ENCODE measurements at places on chromosomes 2 and 18.

DNA sequence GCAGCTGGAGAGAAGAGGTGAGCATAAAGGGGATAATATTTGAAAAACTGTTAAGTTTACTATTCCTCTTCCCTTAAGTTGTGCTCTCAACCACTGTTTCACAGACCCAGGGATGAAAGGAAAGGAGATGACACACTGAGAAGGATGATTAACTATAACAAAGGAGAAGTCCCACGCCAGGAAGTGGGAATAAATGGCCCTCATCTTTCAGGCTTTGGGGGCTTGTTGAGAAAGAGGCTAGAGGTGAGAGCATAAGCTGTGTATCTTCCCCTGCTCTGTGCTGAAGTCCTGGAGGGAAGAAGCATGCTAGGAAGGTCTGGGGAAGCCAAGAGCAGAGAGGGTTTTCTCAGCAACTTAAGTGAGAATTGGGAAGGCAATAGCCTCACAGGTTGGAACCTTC is 399.1 kb upstream of the ATP5MC3 start:
- no peak for DNase-seq

DNA sequence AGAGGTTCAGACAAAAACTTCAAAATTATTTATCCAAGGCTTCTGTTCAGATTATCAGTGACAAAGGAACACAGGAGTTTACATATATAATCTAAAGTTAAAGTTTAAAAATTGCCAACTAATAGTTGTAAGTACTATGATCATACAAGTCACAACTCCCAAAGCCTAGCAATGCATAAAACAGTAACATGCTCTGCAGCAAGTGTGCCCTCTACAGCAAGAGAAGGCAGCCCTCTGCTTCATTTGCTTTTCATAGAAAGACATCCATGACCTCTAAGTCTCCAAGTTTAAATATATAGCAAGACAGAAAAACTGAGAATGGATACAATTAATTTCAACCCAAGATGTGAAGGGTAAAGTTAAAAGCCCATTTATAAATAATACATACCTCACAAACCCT is 13.3 kb downstream of the RAB1A start:
- no peak for DNase-seq

- DNase-seq = no peak
Measured at GRCh38 chr2:30172627-30173026, 25.8 kb downstream of the YPEL5 start.

GRCh38 chr2:77179297-77179696 is 342.9 kb downstream of the LRRTM4 start:
- DNase-seq = no peak

- no peak for DNase-seq
Measured at GRCh38 chr18:31711365-31712172, 27.2 kb upstream of the B4GALT6 start.

DNA sequence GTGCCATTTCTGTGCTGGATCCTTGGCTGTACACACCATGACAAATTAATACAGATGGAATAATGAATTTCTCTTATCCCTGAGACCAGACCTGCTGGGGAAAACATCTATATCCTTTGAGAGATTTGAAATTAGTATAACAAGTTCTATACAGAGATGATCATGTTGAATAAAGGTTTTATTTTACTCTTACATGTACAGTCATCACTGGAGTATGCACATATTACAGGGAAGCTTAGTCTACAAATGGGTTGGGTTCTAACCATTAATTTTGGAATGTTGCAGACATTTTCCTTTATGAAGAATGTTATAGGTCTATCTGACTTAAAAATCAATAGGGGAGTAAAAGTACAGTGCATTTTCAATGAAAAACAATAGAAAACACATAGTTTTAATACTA is 29.9 kb upstream of the MMADHC start:
- DNase-seq = no peak

GRCh38 chr2:10794876-10795275 is 17.7 kb downstream of the PDIA6 start:
- DNase-seq = no peak

GRCh38 chr2:50748671-50749070 is 283.3 kb downstream of the NRXN1 start:
- DNase-seq = no peak

DNA sequence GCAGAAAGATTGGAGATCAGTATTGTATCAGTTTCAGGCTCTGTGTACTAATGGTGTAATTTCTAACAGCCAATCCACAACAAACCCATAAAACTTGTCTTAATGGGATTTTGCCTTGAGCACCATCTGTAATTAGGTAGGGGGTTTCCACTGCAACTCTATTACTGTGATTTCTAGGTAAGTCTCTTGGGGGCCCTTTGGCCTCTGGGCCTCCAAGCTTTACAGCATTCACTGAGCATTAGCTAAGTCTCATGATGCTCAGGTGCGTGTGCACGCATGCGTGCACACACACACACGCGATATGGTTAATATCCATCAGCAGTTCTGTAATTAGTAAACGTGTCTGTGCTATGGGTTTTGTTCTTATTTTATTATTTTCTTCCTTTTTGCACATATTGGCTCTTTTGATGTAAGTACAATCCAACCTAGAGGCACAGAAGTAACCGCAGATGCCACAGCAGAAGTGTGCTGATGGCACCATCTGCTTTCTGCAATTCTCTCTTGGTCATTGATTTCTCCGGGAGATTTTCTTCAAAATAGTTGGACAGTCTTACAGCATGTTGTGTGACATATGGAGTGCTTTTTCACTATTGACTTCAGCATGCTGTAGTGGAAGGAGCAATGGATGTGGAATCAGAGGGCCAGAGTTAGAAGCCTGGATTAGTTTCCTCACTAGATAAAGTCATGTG is 592.0 kb downstream of the LRRTM4 start:
- DNase-seq = no peak

GRCh38 chr2:147600646-147601045 is 244.2 kb upstream of the ACVR2A start:
- no peak for DNase-seq

GRCh38 chr2:157107460-157107859 is 150.0 kb upstream of the GALNT5 start:
- no peak for DNase-seq

GRCh38 chr2:82796132-82796531 is 1662.9 kb downstream of the SUCLG1 start:
- DNase-seq = no peak

DNA sequence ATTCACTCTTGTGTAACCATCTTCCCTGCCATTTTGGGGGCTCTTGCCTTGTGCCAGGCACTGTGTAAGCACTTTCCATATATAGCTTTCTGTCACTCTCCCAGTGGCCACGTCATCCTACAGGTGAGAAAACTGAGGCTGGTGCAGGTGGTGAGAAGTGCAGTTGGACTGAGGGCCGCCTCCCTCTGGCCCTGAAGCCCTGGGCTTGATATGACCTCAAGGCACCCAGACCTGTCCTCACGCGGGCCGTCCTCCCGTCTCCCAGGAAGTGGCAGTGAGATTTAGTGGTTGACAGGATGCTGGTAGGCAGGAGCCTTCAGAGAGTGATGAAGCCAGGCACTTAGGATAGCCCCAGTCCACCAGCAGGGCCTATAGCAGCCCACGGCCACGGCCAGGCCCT is 30.5 kb downstream of the MAL start:
- no peak for DNase-seq

GRCh38 chr2:207467716-207468347 is 61.9 kb upstream of the CREB1 start:
- DNase-seq = no peak

DNA sequence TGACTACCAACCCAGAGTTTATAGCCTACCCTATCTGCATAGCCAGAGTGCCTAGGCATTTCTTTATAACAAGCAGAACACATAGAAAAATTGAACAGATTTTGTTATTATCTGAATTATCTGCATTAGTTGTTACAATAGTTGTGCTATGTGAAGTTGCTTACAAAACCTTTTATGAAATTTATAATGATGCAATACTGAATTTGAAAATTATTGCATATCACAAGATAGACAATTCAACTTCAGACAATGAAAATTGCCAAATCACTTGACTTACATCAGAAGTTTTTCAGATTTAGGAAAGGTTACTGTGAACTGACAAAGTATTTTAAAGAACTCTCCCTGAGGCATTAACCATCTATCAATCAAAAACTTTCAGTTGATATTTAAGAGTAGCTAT is 437.9 kb upstream of the PIK3C3 start:
- DNase-seq = no peak

DNA sequence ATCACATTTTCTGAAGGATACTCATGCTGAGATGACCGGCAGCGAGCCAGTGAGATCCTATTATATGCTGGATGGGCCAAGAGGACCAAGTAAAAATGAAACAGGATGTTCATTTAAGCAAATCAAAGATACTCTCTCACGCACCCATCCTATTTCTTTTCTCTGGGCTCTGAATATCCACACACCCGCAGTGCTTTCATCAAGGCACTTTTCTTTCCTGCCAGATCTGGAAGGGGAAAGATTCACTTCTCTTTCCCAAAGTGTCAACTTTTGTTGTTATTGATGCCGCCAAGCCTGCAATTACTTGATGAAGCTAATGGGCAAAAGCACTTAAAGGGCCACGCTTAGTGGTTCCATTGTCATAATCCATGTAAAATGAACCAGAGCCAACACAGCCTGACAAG is 191.9 kb upstream of the CHAC2 start:
- DNase-seq = no peak

DNA sequence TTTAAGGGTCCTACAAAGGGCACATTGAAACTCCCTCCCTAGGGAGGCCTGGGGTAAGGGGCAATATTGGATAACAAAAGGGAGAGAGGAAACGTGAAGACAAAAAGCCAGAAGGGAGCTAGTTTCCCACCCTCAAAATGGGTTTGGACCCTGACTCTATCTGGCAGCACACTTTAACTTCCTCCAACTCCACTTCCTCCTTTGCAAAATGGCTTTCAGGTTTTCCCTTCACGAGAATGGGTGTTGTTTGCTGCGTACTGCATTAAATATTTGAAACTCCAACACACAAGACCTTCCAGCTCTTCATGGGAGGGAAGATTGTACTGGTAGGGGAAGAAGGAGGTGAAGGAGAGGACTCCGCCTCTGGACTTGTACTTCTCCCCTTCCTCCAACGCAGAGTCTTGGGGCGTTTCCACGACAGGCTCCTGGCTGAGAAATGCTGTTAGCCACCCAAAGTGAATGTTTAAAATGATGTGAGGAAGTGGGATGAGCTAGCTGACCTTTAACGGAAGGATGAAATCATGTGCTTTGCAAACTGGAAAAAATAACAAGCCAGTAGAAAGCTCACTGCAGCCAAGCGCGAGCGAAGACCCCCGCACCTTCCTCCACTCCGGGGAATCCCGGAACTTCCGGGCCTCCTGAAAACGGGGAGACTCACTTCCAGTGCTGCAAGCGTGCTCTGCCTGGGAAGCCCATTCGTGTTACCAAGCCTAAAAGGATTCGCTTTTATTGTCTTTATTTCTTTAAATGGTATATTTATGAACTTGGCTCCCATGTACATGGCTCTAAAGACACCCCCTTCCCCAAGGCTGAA is 85.6 kb downstream of the VIT start:
- DNase-seq = no peak

DNA sequence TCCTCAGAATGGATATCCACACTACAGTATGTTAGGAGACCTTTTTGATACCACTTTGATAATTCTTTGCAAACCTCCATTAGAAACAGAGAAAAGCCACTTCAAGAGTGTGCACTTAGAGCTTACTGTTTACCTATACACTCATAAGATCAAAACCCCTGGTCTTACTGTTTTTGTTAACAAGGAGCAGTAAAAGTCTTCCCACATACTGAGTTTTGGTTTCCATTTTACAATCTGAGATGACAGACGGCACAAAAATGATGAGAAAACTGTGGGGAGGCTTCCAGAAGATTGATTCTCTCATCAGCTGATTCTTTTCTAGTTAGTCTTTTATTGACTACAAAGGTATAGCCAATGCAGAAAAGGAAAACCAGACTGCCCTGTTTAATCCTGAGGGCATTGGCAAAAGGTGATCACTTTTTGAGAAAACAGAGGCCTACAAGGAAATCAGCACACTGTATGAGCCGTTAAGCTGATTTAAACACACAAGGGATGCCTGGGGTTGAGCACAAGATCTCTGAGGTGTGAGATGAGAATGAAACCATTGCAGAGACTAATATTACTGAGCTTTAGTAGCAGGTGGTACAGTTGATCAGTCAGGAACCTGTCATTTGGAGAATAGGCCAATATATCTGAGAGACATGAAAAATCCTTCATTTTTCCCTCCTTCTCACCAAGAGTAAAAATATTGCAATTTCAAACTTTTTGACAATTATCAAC is 368.6 kb downstream of the GRB14 start:
- no peak for DNase-seq

- DNase-seq = peak; percentile 47
Measured at GRCh38 chr2:37672104-37672869, 845 bp upstream of the CDC42EP3 start.

- DNase-seq = no peak
Measured at GRCh38 chr2:226190479-226191252, 609.0 kb downstream of the IRS1 start.

- DNase-seq = no peak
Measured at GRCh38 chr2:125959047-125959446, 696.9 kb upstream of the GYPC start.

DNA sequence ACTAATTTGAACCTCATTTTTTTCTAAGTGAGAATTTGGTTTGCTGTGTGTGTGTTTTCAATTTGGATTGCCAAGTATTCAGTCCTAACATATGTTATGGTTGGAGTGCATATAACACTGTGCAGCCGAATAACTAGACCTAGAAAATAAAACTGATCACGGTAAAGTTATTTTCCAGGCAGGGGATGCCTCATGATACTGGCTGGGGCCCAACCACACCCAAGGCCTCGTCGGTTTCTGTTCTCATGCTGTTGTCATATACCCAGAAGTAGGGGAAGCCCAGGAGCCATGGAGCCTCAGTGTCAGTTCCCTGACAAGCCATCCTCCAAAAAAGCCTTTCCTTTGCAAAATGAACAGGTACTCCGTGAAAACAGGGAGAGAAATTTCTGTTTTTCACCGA is 160.2 kb downstream of the GBX2 start:
- no peak for DNase-seq

GRCh38 chr2:141933226-141933625 is 197.6 kb downstream of the LRP1B start:
- no peak for DNase-seq

DNA sequence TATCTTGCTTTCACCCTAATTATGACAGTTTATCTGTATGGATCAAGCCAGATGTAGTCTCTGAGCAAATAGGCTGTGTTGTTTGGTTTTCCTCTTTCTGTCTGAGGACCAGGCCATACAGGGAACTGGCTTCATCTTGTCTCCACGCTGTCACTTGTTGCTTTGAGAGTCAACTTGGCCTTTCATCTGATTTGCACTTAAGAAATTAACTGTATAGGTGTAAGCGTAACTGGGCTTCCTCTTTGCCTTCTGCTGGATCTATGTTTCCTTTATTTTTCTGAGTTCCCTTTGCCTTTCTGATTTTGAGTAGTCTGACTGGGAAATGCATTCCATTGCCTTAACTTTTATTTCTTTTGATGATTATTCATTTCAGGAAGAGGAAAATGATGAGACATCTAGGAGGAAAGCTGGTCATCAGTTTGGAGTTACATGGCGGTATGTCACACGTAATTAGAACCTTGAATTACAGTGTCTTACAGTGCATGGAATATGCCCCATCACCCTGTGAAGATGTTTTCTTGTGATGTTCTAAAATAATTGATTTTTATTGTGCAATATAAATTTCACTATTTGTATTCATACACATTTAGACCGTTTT is 17.4 kb downstream of the PTCD3 start:
- no peak for DNase-seq
